ENCODE measurements at places on chromosomes 13 and 19. TPM values are rescaled to one million over a fixed set of nuclear protein-coding genes. Genes with fewer than 3 reads are reported as not detected.
A peak's percentile ranks its signal among the peaks of the same experiment; 100 is the strongest.

- peak; percentile 74 for DNase-seq
Observed at GRCh38 chr19:39430675-39431593, 4.8 kb downstream of the RPS16 start.

GRCh38 chr13:107807306-107808073 lies 407.8 kb downstream of the LIG4 start:
- no peak for DNase-seq

- no peak for DNase-seq
Observed at GRCh38 chr19:14181906-14182305, 24.1 kb downstream of the ADGRL1 start.

- DNase-seq = no peak
Observed at GRCh38 chr19:45598267-45599001, 3.6 kb downstream of the GPR4 start.

GRCh38 chr19:33385956-33386355 lies 12.4 kb downstream of the CEBPG start:
- no peak for DNase-seq

GRCh38 chr19:39809368-39809767 lies 24.6 kb downstream of the DYRK1B start:
- DNase-seq = no peak

DNA sequence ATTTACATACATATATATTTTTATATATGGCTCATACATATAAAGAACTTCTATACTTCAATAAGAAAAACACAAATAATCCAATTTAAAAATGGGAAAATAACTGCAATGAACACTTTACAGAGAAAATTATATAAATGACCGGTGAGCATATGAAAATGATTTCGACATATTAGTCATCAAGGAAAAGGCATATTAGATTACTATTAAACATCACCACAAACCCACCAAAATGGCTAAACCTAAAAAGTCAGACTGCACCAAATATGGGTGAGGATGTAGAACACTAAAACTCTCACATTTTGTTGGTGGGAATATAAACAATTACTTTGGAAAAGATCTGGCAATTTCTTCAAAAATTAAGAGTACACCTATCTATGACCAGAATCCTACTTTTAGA lies 316.2 kb downstream of the ENOX1 start:
- no peak for DNase-seq

DNA sequence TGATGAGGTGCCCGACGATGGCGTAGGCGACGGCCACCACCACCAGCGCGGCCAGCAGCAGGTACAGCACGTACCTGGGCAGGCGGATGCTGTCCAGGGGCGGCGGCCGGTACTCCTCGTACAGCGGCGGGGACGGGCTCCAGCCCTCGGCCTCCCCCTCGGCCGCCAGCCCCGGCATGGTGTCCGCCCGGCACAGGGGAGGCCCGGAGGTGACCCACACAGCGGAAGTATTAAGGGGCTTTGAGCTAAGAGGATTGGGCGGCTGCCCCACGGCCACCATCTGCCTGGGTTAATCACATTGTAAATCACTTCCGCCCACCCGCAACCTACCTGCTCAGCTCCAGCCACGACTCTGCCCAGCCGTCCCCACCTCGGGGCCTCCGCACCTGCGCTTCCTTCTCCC lies at the start of gene SMIM44:
TSS of gene SMIM44 (minus strand) at position 216 of the 403 bp plus-strand sequence. CDS start at position 178, 38 bp downstream.
- DNase-seq = no peak

GRCh38 chr19:1491114-1491848 lies at the start of gene REEP6:
Gene REEP6 (plus strand): TSS chr19:1491181. CDS start chr19:1491270, 89 bp downstream.
- DNase-seq = no peak

GRCh38 chr13:110352735-110353134 lies 45.7 kb downstream of the COL4A2 start:
- peak; percentile 72 for DNase-seq

DNA sequence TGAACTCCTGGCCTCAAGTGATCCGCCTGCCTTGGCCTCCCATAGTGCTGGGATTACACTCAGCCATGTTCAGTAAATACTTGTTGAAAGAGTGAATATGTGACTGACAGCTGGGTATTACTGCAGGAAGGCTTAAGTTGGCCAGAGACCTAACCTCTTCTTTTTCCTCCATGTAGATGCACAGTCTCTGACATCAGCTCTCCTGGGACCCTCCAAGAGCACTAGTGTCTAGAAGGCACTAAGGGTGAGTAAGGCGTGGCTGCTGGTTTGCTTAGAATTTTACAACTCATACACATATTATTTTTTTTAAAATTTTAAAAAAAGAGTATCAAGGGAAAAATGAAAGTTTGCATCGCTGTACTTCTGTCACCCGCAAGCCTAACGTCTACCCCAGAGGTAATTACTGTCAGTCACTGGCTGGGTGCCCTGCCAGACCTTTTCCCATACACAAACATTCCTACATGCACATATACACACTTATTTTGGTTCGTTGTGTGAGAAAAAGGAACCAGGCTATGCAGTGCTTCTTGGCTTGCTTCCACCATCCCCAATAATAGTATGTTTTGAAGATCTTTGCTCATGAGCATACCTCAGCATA lies 122.0 kb downstream of the SIPA1L3 start:
- no peak for DNase-seq

DNA sequence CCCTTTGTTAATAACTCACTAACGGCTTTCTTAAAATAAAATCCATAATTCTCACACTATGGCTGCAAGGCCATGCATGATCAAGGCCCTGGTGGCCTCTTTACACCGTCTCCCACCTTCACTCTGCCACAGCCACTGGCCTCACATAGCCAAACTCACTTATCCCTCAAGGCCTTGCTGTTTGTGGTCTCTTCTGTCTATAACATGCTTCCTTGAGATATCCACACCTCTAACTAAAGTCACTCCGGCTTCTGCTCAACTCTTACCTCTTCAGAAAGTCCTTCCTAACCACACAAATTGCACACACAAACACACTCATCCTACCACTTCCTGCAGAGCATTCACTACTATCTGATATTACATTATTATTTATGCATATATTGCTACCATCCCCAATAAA lies 262.5 kb downstream of the DIAPH3 start:
- DNase-seq = no peak

- DNase-seq = peak; percentile 76
Observed at GRCh38 chr13:78609464-78610205, 6.3 kb upstream of the POU4F1 start.

DNA sequence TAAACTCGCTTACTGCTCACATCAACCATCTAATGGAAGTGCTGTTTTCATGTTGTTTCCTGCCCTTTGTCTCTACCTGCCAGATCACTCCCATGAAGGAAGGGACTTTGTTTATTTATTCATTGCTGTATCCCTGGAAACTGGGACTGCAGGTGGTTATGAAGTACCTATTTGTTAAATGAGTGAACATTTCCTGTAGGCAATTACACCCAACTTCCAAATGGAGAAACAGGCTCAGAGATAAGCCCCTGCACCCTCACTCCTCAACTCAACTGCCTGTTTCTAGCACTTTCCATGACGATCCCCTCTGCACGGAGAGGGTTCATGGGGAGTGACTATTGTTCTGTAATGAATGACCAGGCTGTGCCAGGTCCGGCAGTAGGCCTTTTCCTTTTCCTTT lies 1.9 kb upstream of the SELENOW start:
- DNase-seq = peak; percentile 70

DNA sequence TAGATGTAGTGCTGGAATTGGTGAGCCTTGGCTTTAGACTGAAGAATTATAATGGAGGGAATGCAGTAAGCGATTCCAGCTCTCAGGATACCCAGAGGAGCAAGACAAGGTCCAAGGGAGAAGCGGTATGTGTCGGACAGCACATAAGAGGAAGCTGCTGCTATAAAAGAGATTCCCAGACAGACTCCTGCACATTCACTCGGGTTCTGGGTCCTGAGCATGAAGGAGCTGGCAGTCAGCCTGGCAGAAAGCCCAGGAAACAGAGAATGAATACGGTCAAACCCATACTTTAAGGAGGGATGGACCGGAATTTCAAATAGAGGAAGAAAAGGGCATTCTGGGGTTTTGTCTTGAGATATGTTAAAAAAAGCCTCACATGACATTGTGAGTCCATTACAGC lies 308.3 kb downstream of the DNAJC15 start:
- no peak for DNase-seq

DNA sequence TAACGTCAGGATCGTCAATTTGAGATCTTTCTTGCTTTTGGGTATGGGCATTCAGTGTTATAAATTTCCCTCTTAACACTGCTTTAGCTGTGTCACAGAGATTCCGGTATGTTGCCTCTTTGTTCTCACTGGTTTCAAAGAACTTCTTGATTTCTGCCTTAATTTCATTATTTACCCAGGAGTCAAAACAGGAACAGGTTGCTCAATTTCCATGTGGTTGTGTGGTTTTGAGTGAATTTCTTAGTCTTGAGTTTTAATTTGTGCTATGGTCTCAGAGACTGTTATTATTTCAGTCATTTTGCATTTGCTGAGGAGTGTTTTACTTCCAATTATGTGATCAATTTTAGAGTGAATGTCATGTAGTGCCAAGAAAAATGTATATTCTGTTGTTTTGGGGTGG lies 153.1 kb downstream of the PCDH17 start:
- no peak for DNase-seq

GRCh38 chr13:94239135-94239534 lies 240.3 kb downstream of the DCT start:
- no peak for DNase-seq

DNA sequence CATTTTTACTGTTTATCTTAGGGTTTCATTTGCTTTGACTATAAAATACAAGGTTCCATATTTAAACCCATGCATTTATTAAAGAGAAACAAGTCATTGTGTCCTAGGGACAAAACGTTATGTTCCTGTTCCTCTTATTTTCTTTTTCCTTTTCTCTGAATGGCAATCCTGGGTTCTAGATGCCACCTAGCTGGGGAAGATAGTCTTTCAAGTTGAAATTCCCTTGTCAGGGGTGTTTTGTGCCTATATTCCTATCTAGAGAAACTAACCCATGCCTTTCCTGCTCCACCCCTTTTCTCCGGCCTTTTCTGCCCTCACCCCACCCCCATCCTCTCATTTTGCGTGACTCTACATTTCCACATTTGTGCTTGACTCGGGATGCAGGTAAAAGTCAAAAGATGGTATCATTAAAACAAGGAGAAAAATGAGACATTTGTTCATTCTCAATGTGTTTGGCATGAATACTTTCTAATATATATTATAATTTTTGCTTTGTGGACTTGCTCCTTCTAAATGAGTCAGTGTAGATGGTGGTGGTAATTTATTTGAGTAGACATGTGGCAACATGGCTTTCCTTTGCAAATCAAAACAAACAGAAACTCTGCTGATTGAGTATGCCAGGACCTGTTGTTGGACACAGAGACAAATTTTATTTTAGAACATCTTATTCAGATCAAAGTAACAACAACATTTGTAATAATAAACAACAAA lies 26.8 kb upstream of the STARD13 start:
- DNase-seq = peak; percentile 37

DNA sequence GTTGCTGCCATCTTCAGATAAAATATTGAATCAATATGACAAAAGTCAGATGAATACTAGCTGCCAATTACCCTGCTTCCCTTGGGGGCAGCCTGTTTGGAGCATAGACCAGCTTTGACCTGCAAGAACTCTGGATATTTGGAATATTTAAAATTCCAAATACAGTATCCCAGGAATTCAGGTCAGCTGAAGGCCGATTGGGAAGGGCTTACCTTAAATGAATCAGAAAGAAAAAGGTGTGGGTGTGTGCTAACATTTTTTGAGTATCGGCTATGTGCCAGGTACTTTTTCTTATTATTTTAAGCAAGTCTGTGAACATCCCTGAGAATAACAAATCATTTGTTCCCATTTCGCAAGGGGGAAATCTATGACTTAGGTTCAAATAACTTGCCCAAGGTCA lies 1.8 kb upstream of the RUBCNL start:
- peak; percentile 74 for DNase-seq

DNA sequence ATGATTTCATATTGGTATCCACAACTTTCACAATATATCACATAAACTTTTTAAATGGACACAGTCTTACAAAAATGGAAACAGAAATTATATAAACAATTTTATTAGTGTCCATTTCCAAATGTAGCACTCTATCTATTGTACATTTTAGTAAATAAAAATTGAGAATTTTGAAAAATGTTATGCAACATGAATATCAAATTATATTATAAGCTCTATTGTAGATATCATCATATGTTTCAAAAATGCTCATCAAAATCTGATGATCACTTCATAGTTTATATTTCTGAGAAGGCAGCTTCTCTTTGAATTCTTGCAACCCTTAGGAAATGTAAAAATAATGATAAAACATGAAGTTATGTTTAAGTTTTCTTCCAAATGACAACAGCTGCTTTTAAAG lies 1928.6 kb downstream of the PCDH9 start:
- no peak for DNase-seq

GRCh38 chr19:46715975-46716671 lies 791 bp downstream of the PRKD2 start:
- DNase-seq = peak; percentile 75

- peak; percentile 66 for DNase-seq
Observed at GRCh38 chr13:60448907-60449510, 52.0 kb downstream of the TDRD3 start.

DNA sequence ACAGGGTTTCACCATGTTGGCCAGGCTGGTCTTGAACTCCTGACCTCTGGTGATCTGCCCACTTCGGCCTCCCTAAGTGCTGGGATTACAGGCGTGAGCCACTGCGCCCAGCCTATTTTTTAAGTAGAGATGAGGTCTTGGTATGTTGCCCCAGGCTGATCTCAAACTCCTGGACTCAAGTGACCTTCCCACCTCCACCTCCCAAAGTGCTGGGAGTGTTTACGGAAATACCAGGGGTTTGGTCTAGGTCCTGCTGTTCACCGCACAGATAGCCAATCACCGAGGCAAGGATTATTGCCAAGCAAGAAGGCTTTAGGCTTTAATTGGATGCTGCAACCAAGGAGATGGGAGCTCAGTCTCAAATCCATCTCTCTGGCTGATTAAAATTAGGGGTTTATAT lies 11.6 kb downstream of the CLEC4G start:
- DNase-seq = no peak

DNA sequence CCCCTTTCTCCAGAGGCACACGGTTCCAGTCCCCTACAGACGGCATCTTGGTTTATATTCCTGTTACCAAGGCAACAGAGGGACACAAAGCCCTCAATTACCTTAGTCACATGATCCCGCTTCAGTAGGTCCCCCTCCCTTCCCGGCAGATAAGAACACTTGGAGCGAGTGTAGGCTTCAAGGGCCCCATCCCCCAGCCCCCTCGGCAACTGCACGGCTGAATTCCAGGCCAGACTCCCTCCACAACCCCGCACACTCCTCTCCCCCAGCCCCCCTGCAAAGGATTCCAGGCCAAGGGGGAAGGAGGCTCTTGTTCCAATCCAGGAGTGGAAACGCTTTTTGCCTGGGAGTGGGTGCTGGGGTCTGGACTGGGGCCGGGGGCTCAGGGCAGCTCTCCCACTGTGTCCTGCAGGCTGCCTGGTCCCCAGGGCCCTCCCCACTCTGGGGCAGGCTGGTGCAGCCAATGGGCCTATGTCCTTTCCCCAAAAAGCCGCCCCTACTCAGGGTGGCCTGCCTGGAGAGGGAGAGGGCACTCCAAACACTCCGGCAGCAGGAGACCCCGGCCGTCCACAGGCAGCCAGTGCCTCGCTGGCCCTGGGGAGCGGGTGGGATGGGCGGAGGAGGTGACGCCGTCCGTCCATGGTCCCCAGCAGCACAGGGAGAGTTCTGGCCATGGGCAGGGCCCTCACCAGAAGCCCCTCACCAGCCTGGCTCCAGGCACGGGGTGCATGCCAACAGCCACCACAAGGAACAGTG lies 62.6 kb downstream of the MLLT1 start:
- peak; percentile 89 for DNase-seq

The NLRP9 gene
- total RNA-seq = not detected

The KLK13 gene
- total RNA-seq = 5.7 TPM

The KEAP1 gene
- 71.5 TPM for total RNA-seq

The ZNF441 gene
- total RNA-seq = 1.1 TPM

The ADGRE3 gene
- not detected for total RNA-seq

The KCNC3 gene
- total RNA-seq = 3.4 TPM

The SYNE4 gene
- total RNA-seq = 24.1 TPM

The IGSF23 gene
- total RNA-seq = not detected

The GFY gene
- not detected for total RNA-seq

The KCNJ14 gene
- 0.94 TPM for total RNA-seq

The NBEA gene
- total RNA-seq = 26.9 TPM
